GM12878 (cell line): ENCODE measurements at places on chromosomes 13 and 19.

DNA sequence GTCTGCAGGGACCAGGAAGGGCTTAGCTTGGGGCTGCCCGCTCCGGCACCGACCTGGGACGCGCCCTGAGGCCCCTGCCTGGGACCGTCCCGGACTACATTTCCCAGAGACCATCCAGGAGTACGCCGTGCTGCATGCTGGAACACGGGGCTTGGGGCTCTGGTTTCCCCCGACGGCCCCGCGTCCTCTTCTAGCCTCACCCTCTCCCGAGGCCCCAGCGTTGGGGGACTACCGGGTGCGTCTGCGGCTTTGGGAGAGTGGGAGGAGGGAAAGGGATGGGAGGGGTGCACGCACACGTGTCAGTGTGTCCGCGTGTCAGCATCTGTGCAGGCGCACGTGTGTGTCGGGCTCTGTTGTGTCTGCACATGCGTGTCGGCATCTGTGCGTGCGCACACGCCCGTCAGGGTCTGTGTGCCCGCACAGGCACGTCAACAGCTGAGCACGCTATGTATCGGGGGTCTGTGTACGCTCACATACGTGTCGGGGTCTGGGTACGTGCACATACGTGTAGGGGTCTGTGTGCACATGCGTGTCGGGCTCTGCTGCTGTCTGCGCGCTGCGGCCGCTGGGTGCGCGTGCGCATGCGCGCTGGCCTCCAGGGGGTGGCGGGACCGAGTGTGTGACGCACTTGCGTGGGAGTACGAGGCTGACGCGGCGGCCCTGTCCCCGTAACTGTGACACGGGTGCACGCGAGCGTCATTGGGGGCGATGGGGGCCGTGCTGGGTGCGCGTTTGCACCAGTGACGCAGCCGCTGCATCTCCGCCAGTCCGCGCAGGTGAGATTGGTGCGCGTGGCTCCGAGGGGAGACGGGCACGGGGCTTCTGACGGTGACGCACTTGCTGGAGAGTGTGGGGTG, at the start of gene ZNF331:
Gene ZNF331, plus strand, starts transcription at position 625 of the 857 bp plus-strand sequence. CDS start 31,232 bp downstream, outside the sequence.
- DNase-seq, result peak; percentile 63

DNA sequence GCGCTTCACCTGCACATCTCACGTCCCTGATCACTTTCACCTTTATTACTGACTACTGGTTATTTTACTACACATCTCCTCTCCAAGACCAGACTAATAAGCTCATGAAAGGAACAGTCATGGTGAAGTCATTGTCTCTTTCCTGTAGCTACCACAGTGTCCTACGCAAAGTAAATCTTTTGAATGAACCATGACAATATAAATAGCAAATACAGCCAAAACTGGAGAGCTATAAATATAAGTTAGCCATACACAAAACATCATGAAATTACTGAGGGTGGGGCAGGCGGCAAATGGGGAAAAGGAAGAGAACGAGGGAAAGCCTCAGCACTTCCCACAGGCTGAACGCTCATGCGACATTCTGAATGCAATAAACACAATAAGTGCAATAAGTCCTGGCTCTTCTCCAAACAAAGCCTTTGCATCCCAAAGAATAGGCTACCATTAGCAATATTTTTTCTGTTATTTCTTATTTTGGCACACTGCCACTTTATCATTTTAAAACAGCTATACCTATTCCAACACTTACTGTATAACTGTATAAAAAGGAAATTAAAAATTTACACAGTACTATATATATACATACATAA, 62.5 kb downstream of the TUBGCP3 start:
- no peak for DNase-seq

DNA sequence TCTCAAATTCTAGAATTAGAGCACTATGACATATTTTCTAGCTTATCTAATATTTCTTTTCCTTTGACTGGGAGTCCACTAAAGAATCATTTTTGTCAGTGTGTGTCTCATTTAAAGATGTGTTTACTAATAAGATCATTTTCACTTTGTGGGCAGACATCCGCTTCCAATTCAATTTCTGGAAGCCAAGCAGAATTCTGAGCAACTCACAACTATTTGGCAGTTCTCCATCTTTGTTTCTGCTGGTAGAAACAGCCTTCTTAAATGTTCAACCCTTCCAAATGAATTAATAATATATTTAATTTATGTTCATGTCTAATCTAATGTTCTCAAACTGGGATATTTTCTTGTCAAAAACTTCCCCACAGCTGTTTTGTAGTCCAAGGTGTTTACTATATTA, 411.8 kb downstream of the KCTD12 start:
- DNase-seq, result no peak

- no peak for DNase-seq
These were observed 4.4 kb downstream of the TRIP10 start for GRCh38 chr19:6743714-6744380.

GRCh38 chr19:7142771-7143170, 73.3 kb downstream of the ZNF557 start:
- no peak for DNase-seq

GRCh38 chr19:33660410-33661124, 38.8 kb downstream of the CHST8 start:
- DNase-seq, result no peak

DNA sequence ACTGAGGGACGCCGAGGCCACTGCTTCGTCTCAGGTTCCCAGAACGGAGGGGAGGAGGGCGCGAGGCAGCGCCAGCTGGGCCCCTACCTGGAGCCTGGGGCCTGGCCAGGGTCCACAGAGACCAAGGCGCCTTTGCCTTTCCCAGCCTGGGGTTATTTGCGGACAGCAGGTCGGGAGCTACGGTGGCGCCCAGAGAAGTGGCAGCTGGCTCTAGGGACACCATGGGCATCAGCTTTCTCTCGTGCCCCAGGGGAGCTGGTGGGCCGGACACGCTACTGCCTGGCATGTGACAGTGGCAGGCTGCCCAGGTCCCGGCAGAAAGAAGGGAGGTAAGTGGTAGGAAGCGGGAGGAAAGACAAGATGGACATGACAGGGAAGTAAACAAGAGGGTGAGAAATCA, 19.0 kb downstream of the AKT2 start:
- no peak for DNase-seq

DNA sequence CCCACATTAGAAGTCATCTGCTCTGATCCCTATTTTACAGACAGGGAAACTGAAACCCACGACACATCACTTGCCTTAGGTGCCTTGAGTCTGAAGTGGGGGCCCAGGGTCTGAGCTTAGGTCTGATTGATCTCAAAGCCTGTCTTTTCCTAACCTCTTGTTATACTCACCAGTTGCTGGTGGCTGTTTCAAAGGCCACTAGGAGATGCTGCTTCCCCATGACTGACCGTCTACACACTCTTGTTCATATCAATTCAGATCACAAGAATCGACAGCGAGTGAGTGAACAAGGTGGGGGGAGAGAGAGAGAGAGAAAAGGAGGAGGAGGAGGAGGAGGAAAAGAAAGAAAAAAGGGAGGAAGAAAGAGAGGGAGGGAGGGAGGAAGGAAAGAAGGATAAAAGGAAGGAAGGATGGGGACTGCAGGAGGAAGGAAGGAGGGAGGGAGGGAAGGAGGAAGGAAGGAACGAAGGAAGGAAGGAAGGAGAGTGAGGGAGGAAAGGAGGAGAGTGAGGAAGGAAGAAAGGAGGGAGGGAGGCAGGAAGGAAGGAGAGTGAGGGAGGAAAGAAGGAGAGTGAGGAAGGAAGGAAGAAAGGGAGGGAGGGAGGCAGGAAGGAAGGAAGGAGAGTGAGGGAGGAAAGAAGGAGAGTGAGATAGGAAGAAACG, 3.3 kb downstream of the OR10H1 start:
- no peak for DNase-seq

GRCh38 chr19:6524311-6524710, 6.5 kb upstream of the TNFSF9 start:
- DNase-seq, result no peak

DNA sequence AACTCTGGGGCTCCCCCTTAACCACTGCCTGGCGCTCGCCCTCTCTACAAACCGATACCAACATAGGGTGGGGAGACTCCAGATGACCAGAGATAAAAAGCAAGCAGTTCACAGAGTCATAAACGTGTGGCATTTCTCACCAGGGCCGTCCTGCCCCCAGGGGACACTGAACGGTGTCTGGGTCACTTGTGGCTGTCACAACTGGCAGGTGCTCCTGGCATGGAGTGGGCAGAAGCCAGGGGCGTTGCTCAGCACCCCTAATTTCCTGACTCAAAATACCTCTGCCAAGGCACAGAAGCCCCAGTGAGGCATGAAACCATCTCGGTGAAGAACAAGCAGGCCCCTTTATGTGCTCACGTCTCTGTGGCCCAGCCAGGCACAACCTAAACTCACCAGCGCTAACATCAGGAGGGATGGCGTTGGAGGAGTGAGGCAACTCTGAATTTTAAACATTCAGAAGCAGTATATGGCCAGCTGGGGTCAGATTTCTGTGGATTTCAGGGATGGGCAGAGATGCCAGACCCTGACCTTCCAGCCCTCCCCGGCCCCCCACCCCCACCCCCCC, 1.8 kb downstream of the PIP5K1C start:
- DNase-seq, result no peak

DNA sequence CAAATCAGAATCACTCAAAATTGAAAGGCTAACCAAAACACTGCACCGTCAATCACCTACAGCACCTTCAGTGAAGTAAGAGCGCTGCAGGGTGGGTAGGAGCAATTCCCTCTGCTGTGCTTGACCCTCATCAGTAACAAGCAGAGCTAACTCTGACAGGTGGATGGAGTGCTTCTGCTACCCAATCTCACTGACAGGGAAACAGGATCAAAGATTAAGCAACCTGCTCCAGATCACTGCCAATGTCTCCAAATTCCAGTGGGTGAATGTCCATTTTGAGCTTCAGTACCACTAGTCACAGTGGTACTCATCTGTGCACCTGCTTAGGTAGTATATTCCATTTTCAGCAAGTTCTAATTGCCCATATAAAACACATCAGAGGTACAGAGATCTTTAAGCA, 25.2 kb downstream of the BRD4 start:
- no peak for DNase-seq

DNA sequence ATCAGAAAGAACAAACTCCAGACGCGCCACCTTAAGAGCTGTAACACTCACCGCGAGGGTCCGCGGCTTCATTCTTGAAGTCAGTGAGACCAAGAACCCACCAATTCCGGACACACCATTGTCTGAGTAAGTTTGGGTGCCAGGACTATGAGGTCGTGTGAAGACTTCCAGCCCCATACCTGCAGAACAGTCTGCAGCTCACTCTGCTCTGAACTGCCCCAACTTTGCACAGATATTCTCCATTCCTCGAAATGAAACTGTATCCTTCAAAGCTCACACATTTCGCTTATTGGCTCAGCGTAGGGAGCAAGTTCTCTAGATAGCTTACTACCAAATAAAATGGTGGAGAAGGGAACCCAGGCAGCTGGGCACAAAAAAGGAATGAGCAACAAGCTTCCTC, 2.6 kb upstream of the CYP4F2 start:
- no peak for DNase-seq

GRCh38 chr13:94662274-94662945, 49.9 kb downstream of the SOX21 start:
- DNase-seq, result no peak

DNA sequence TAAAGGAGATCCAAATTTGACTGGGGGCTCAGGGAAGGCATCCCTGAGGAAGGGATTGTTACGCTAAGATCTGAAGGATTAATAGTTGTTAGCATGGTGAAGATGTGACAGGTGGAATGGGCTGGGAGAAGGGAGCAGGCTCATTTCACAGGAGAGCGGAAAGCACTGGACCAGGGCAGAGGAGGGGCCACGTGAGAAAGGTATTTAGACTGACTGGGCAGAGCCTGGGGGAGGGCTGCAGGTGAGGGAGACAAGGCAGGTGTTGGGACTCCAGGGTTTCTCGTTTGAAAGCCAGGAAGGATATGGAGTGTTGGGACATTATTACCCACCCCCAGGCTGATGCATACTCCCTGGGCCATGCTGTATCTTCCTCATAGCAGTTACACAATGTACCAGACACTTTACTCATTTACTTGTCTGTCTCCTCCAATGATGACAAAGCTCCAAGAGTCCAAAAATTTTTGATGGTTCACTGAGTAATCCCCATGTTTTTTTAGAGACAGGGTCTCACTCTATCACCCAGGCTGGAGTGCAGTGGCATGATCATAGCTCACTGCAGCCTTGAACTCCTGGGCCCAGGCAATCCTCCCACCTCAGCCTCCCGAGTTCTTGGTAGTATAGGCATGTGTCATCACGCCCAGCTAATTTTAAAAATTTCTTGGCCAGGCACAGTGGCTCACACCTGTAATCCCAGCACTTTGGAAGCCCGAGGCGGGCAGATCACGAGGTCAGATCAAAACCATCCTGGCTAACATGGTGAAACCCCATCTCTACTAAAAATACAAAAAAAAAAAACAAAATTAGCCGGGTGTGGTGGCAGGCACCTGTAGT, 2.3 kb downstream of the TRAPPC6A start:
- no peak for DNase-seq

GRCh38 chr13:53941588-53942190, 913.1 kb downstream of the OLFM4 start:
- DNase-seq, result no peak

DNA sequence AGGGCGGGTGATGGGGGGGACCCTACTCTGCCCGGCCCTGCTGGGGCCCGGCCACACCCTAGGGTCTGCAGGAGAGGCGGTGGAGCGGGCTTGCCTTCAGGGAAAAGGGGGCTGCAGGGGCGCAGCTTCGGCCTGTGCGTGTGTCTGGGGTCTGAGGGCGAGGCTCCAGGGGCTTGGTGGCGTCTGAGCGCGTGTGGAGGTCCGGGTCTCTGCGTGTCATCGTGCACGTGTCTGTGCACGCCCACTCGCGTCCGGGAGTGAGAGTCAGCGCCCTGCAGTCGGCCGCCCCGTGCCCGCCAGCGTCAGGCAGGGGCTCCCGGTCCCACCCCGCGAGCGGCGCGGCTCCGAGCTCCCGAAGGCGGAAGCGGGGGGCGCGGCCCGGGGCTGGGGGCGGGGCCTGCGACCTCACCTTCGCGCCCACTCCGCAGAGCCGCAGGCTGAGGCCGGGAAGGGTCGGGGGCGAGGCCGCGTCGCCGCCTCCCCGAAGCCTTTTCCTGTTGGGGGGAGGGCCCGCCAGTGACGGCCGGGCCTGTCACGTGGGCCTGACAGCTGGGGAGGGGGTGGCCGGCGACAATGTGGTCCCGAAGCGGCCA, at the start of gene ARHGAP45:
Gene ARHGAP45, plus strand, starts transcription at position 420 of the 593 bp plus-strand sequence. CDS start 239 bp downstream, outside the sequence.
- no peak for DNase-seq

- no peak for DNase-seq
These were observed at the start of gene ZNF578 for GRCh38 chr19:52453324-52454094. Gene ZNF578 (plus strand): TSS chr19:52453553. CDS start chr19:52501846, 48,293 bp downstream.

- DNase-seq, result no peak
These were observed 197.1 kb downstream of the NDFIP2 start for GRCh38 chr13:79678100-79678499.
